A172 (cell line): ENCODE measurements at places on chromosomes 3 and 15. TPM values are rescaled to one million over a fixed set of nuclear protein-coding genes. Genes with fewer than 3 reads are reported as not detected.

GRCh38 chr3:45010811-45011333 lies 15.2 kb upstream of the CLEC3B start:
- DNase-seq: peak; percentile 90

DNA sequence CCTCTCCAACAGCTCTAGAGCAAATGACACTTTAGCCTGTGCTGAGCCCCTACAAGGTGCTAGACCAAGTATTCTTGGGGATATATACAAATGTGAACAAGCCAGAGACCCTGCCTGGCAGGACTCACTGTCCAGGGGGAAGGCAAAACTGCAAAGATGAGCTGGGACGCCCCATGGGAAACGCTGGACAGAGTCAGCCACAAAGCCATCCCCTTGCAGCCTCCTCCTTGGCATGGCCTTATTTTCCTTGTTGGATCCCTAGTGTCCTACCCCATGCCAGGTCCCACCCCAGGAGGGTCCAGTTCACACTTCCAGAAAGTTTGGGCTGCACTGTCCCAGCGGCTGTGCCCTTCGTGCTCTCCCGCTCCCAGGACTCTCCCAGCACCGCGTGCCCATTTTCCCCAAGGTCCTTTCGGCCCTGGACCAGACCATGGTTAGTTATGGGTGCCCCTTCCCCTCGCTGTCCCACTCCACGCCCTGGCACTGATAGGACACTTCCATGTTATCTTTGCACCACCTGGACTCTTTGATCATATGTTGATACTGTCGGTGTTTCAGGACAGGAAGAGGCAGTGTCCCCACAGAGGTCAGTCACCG lies 5.8 kb upstream of the NRROS start:
- no peak for DNase-seq

DNA sequence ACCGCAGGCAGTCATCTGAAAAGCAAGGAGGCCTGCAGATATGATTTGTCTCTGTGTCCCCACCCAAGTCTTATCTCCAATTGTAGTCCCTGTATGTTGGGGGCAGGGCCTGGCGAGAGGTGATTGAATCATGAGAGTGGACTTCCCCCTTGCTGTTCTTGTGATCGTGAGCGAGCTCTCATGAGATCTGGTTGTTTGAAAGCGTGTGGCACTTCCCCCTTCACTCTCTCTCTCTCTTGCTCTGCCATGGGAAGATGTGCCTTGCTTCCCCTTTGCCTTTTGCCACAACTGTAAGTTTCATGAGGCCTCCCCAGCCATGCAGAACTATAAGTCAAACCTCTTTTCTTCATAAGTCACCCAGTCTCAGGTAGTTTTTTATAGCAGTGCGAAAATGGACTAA lies 83.3 kb downstream of the TMCO5A start:
- DNase-seq: no peak

Gene NUTM1
- total RNA-seq: not detected in 2 replicates

Gene PYGO1
- total RNA-seq: 10.3 and 14.7 TPM in 2 replicates

Gene CPN2
- 0.10 TPM in 1 of 2 replicates, not detected in the other for total RNA-seq
